AG04450 (cell line): ENCODE measurements at places on chromosomes 5 and 9. TPM values are rescaled to one million over a fixed set of nuclear protein-coding genes. Genes with fewer than 3 reads are reported as not detected.

- DNase-seq: no peak
These were observed 18.6 kb downstream of the DNAJA1 start for GRCh38 chr9:33043671-33044070.

DNA sequence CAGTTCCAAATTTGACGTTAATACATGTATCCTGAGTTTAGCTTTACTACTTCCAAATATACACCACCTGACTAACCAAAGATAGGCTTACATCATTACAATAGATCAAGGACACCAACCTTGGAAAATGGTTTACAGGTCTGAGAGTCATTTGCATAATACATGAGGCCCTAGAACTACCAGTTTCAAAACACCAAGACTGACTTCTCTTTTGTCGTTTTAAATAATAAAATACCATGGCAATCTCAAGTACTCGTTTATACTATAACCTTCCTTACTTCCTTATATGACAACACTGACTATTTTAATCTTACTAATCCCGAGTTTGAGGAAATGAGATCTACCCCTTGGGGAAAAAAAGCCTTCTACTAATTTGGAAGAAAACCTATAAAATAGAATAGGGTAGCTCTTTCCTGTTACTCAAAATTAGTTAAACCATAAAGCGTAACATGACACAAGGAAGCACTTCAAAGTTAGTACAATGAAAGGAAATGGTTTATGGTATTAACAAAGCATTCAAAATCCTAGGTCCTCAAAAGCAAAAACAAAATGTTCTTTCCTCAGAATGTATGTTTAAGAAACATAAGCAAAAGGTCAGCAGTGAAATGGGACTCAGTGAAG, 42.1 kb downstream of the UBQLN1 start:
- no peak for DNase-seq

GRCh38 chr5:60640901-60641300, 59.1 kb downstream of the DEPDC1B start:
- DNase-seq: no peak

- no peak for DNase-seq
These were observed 2.4 kb downstream of the FCN1 start for GRCh38 chr9:134915046-134915985.

DNA sequence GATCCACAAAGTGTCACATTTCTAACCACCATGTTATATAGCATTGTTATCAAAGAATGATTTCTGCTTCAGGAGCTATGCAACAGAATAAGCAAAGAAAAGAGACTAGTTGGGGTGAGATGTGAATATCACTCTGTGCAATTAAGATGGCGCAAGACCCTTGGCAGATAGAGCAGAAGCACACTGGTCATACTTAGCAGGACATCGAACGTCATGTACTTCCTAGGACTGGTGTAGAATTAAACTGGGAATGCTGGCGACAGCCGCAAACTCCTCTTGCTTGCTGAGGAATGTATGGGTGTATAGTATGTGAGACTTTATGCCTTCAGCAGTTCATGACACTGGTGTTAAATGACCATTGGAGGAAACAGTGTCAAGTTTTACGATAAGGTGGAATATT, 207.0 kb downstream of the LRRC70 start:
- DNase-seq: no peak

GRCh38 chr5:129820-130219, 37.9 kb downstream of the PLEKHG4B start:
- DNase-seq: peak; percentile 60

The PAEP gene
- polyA plus RNA-seq: not detected in 2 replicates

The ACOT12 gene
- polyA plus RNA-seq: 0.56 and 0.58 TPM in 2 replicates

The NRG2 gene
- polyA plus RNA-seq: 0.02 and 0.12 TPM in 2 replicates

The DOLPP1 gene
- polyA plus RNA-seq: 11.9 and 13.2 TPM in 2 replicates
